ENCODE measurements at places on chromosomes 16 and 17.

DNA sequence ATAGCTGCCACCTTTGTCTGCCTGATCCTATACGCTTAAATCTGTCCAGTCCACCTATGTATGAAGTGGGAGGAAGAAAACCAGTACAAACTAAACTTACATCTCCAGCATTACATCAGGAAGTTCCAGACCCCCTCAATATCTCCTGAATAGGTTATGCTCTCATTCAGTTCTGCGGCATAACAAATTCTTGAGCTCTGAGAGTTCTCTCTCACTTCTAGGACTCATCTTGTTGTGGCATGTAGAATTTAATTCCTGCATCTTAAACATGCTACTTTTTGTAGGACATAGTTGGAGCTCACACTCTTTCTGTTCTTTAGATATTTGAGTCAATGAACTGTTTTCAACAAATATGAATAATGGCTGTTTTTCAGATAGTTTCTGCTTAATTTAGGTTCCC lies 662.5 kb downstream of the CDH11 start:
- DNase-seq: no peak

DNA sequence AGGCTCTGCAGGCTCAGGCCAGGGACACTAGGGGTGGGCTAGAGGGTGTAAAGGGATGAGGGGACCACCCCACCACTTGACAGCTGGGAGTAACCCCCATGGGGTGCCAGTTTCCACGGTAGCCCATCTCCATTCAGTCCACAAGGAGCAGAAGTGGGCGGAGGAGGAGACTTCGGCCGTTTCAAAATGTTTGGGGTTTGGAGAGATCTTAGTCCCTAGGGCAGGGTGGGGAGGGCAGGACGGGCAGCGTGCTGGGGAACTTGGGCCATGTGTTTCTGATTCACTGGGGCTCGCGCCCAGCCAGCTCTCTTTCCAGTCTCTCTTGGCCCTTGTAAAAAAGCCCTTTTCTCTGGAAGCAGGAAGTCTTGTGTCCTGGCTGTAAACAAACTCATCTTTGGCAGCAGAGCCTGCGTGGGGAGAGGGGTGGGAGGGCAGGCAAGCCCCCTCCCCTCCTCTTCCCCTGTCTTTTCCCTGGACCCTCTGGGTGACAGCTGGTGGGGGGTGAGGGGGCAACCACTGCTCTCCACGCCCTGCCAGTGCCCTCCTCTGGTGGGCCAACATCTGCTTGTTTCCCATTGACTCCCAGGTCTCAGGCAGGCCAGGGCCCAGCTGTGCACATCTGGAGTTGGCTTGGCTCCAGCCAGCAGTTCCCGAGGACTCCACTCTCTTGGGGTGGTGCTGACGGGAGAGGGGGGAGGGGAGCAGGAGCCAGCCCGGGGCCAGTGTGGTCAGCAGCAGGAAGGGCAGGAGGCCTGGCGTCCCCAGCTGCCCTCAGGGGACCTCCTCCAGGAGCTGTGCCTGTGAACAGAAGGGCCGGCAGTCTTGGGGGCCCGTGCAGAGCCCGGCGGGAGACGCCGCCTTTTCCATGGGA lies 8.1 kb downstream of the CYGB start:
- no peak for DNase-seq

- no peak for DNase-seq
Observed at GRCh38 chr17:50476545-50477315, 1.9 kb upstream of the RSAD1 start.

DNA sequence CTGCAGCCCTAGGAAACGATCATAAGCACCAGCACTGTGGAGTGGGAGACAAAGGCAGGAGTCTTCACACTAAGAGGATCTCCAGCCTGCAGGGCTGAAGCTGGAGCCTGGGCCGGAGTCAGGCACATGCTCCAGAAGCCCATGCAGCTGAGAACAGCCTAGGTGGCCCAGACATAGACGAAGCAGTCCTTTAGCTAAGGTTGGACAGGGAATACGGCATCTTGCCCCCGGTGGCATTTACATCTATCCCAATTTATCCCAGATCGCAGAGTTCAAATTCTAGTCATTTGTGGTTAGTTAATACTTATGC lies 13.9 kb downstream of the TSPOAP1 start:
- DNase-seq: no peak

GRCh38 chr16:66152181-66152580 lies 214.3 kb upstream of the CDH5 start:
- DNase-seq: no peak

DNA sequence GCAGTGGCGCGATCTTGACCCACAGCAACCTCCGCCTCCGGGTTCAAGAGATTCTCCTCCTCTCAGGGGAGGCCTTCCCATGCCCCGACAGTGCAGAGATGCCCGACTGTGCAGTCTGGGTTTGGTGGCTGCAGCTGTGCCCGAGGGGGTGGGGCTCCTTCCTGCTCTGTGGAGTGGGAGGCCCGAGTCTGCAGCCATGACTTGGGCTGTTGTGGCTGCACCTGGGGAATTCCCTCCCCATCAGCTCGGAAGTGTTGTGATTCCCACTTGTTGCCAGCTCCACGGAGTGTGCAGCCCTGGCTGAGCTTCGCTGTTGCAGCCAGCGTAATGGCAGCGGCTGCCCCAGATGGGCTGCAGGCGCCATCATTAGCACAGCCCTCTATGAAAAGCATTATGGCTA lies 66.4 kb upstream of the SMIM36 start:
- DNase-seq: no peak

GRCh38 chr16:20016234-20016633 lies 57.5 kb downstream of the GPR139 start:
- no peak for DNase-seq

GRCh38 chr17:35089586-35090296 lies 26.2 kb upstream of the RFFL start:
- no peak for DNase-seq

- no peak for DNase-seq
Observed at GRCh38 chr17:15456972-15457722, 10.3 kb downstream of the CDRT4 start.

DNA sequence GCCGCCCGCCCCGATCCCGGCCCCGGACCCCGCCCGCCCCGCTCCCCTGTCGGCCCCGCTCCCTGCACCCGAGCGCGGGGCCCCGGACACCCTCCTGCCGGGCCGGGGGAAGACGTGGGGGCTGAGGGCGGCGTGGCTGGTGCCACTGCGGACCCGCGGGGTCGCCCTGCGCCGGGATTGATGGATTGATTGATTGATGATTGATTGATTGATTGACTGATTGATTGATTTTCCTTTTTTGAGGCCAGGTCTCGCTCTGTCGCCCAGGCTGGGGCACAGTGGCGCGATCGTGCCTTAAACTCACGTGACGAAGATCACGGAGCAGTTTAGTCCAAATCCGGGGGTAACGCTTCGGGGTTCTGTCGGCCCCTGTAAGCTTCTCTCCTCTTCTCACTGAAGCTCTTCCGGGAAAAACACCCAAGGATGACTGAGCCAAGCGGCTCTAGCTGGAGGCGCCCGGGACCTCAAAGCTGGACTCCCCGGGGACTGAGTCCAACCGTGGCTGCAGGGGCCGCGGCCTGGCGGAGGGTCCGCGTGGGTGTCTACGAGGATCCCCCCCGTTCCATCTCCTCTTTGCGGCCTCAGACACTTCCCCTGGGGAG lies 40.2 kb upstream of the BHLHA9 start:
- no peak for DNase-seq

Measured in effector memory CD8-positive, alpha-beta T cell (primary cell).